ENCODE measurements at places on chromosomes 5 and 9. TPM values are rescaled to one million over a fixed set of nuclear protein-coding genes. Genes with fewer than 3 reads are reported as not detected.

SNX24 gene
- 10.7 TPM for total RNA-seq

PRR7 gene
- 1.2 TPM for total RNA-seq

CD14 gene
- 58.1 TPM for total RNA-seq

ACOT12 gene
- total RNA-seq = not detected

GRCh38 chr5:23484096-23484495 is 23.3 kb upstream of the PRDM9 start:
- DNase-seq = no peak

DNA sequence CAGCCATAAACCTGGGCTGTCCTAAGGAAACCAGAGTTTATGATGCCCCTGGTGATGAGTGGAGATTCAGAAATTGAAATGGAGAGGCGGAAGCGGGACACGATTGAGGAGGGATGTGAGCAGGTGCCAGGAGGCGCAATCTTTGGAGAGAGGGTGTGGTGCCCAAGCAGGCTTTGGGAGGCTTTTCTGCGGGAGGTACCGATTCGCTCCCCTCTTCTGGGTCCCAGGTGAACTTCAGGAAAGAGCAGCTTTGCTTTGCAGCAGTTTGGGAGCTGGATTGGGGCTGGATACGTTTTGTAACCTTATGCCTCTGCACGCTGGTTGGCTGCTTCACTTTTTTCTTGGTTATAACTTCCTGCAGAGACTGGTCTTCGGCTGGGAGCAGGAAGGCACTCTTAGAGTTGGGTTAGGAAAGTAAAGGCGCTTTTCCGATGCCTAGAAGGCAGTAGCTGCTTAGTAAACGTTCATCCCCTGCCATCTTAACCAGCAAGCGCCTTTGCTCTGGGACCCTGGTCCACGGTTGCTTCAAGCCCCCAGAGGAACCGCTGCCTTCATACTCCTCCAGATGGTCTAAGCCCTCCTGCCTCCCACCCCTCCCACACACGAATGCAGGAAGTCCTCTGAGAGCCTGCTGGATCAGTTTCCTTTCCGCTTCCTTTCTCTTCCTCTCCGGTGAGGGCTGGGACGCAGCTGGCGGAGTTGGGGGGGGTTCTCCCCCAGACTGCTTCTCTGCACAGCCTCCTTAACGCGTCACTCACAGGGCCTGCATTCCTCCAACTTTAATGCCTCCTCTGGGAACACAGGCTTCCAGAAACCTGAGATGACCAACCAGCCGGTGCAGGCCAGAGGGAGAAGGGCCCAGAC is 15.2 kb upstream of the NEK6 start:
- DNase-seq = peak; percentile 74

DNA sequence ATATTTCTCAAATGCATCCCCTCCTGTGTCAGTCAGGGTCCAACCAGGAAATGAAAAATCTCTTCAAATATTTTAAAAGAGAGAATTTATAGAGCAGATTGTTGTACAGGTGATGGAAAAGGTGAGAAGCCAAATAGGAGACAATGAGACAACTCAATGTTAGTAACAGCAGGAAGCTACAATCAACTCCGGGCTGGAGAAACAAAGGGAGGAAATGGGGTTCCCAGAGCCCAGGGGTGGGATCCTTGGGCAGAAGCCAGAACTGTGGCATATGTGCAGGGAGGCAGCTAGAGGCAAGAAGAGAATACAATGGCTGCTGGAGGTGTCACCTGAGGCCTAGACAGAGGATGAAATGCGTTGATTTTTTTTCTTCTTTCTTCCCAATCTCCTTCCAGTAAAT is 361.8 kb upstream of the ACTBL2 start:
- DNase-seq = no peak

DNA sequence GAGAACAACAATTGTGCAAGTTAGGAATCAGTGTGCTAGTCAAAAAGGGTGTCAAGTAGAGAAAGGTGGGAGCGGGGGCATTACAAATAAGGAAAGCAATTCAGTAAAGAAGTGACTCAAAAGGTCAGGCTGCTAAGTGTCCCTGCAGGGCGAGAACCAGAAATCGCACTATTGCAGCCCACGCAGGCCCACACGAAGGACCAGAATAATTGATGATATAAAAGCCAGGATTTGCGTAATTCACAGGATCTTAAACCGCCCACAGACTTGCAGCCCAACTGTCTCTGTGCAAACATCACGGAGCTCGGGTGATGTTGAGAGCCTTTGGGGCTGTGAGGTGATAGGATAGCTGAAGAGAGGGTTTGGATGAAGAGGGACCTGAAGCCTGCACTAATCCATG is 349.0 kb downstream of the BRINP1 start:
- DNase-seq = no peak

DNA sequence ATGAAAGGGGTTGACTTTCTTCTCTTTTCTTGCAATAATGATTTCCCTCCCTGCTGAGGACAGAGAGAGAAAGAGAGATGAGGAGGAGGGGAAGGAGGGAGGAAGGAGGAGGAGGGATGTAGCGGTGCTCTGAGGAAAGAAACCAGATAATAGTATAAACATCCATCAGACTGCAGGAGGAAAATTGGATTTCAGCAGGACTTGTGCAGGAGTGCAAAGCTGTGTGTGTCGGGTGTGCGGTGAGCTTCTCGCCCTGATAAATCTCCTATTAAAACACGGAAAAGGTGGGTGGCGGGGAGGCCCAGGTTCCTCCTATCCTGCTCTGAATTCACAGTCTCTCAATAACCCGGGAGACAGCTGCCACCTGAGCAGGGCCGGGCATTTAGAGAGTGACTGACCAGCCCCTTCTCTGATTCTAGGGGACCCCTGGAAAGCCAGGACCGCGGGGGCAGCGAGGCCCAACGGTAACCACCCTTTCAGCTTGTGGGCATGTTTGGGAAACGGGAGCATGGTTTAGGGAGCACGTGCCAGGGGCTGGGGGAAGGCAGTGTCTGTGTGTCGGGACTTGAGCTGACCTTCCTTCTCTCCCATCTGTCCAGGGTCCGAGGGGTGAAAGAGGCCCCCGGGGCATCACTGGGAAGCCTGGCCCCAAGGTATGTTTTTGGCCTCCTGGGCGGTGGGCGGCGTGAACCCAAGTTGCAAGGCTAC is 85.8 kb upstream of the FCN2 start:
- no peak for DNase-seq

DNA sequence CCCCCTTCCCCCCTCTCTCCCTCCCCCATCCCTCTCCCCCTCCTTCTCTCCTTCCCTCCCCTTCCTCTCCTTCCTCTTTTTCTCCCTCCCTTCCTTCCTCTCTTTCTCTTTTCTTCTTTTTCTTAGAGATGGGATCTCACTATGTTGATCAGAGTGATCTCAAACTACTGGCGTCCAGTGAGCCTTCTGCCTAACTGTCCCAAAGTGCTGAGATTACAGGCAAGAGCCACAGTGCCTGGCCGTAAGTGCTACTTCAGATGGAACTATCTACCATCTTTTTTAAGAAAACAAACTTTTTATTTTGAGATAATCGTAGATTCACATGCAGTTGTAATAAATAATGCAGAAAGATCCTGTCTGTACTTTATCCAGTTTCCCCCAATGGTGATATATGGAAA is 6.3 kb downstream of the RCL1 start:
- DNase-seq = no peak

DNA sequence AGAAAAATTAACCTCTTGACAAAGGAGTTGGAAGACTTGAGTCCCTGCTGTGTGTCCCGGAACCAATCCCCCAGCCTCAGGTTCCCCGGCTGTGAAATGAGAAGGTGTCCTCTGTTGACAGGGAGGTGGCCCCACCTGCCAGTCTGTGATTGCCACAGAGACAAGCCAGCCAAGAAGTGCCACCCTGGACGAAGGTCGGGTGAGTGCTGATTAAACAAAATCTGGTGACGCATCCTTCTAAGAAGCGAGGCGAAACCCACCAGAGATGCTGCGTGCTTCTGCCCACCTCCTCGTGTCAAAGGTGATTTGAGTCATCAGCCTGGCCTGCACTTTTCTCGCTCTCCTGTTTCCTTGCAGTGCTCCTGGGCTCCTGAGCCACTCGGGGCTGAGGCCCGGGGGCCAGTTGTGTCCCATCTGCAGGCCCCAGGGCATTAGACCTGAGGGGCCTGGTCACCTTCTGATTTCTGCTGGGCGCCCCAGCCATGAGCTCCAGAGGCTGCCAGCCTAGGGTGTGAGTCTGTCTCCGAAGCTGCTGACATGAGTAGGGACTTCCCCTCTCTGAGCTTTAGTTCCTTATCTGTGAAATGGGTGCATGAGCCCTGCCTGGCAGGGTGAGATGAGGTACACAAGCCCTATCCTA is 28.7 kb downstream of the NEK6 start:
- DNase-seq = no peak

GRCh38 chr9:133067813-133068212 is 6.0 kb downstream of the CEL start:
- DNase-seq = no peak

DNA sequence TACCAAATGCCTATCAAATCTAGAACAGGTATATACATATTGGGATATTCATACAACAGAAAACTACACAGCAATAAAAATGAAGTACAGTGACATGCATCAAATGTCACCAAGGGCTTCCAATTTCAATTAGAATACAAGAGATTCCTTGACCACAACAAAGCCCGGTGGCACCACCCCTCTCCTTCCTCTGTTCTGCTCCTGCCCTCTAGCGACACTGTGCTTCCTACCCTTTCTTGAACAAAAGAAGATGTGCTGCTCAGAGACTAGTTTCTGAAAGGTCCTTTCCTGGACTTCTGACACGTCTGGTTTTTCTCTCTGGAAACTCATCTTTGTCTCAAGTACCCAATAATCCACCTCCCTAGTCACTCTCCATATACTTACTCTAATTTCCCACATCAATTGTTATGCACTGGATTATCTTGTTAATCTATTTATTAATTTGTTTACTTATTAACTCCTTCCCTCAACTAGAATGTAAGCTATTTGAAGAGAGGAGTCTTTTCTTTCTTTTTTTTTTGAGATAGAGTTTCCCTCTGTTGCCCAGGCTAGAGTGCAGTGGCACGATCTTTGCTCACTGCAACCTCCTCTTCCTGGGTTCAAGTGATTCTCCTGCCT is 70.4 kb upstream of the CTSV start:
- DNase-seq = no peak

DNA sequence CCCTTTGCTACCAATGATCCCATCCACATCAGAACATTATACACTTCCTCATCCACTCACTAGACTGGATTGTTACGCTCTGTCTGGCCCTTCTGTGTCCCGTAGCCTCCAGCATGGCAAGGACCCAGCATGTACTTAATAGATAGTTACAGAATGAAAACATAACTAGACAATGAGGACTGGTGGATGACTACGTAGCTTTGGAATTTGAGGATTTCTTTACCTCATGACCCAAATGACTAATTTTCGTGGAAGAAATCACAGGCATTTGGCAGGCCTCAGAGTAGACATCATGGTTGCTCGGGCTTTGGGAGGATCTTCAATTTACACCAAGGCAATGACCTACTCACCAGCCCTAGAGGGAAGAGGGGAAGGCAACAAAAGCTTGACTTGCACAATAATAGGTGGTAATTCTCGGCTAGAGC is 299.8 kb downstream of the TLE1 start:
- peak; percentile 74 for DNase-seq

GRCh38 chr5:127700237-127700766 is 2.9 kb upstream of the CCDC192 start:
- DNase-seq = no peak

- no peak for DNase-seq
These were observed 32.6 kb downstream of the BARX1 start for GRCh38 chr9:93922535-93922934.

GRCh38 chr9:34413231-34413852 is 36.6 kb upstream of the MYORG start:
- no peak for DNase-seq

DNA sequence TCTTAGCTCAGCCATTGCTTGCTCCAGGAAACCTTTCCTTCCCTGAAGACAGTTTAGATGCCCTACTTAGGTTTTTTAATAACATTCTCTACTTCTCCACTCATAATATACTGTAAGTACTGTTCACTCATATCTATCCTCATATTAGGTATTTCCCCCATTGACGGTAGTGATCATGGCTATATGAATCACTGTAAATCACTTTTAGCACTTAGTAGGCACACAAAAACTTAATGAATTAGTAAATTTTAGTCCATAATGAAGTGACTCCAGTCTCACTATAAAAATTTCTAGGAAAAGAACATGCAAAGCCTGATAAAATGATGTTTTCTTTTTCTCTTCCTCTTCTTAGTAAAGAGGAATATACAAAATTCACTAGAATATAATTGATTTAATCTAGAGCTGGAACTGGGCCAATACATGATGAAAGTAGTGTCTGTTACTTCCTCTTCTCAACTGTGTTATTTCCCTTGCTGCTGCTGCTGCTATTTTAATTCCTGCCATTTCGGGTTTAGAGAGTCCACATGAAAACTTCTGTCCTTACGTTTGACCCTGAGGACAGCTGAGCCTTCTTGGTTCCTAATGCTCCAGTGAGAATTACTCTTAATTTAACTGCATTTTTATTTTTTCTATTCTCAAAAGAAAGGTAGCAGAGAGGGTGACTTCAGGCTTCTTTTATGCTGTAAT is 73.5 kb downstream of the LNPEP start:
- DNase-seq = no peak

- DNase-seq = no peak
These were observed 138.1 kb upstream of the TLE4 start for GRCh38 chr9:79433703-79434102.

GRCh38 chr5:127515693-127516440 is 1.6 kb upstream of the PRRC1 start:
- no peak for DNase-seq

- no peak for DNase-seq
These were observed 2.3 kb upstream of the ACSL6 start for GRCh38 chr5:132013711-132014110.

DNA sequence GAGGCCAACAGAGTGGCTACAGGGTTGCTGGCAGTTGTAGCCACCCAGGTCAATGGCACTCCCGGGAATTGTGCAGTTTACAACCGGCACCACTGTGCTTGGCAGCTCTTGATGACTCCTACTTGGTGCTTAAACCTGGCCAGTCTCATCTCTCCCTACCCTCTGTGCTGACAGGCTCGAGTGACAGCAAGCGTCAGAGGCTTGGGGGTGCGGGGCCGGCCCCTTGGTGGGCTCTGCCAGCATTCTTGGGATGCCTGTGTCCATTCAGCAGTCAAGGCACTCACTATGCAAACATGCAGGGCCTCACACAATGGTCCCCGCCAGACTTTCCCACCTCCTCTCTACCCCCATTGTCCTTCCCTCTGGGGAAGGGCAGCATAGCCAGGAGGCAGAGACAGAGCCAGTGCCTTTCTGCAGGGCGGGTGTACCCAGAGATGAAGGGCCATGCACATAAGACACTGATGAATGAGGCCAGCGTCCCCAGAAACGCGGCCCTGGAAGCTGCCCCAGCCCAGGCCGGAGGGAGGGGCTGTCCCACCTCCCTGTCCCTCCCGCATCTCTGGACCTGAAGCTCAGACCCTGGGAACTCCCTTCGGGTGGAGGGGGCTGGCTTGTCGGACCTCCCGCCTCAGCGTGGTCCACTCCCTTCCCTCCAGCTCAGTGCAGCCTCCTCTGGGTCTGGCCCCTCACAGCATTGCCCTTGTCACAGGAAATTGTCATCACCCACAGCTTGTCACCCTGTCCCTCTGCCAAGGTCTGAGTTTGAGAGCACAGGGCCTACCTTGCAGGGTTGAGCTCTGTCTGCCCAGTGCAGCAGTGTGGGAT is 26.4 kb upstream of the NOTCH1 start:
- no peak for DNase-seq

Data from sigmoid colon (tissue), 7 donors.